Suppressor macrophage (primary cell): ENCODE measurements at places on chromosomes 3 and 15.

DNA sequence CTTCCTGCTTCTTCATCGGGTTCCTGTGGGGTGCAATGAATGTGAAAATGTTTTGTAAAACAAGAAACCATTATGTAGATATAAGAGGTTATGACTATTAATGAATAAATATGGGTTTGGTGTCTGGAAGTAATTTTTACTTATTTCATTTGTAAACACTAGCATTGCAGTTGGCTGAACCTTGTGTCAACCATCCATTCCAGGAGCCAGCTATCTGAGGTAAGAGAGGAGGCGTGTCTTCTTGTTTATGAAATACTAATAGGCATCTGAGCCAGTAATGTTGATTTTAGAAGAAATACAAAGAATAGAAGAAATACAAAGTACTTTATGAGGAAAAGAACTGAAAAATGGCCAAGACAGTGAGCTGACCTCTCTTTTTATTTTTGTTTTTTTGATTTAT, 187.5 kb downstream of the LPP start:
- no peak for DNase-seq

DNA sequence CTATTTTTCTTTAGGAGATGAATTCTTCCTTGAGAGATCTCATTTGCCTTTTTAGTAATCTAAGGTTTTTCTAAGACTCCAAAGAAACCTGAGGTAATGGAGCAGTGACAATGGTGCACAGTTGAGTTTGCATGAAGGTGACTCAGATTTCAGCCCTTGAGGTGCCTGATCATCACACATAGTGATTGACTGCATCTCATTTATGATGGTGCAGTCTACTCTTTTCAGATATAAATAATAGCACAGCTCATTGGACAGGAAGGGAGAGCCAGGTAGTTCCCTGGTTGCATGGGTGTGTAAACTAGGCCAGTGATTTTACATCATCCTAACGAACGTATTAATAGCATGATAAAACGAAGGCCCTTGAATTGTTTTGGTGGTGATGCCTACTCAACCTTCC, 86.1 kb upstream of the SAMMSON start:
- no peak for DNase-seq

- no peak for DNase-seq
Measured at GRCh38 chr3:18080198-18080689, 337.8 kb upstream of the TBC1D5 start.

GRCh38 chr15:35958975-35959374, 413.0 kb upstream of the DPH6 start:
- DNase-seq, result no peak

DNA sequence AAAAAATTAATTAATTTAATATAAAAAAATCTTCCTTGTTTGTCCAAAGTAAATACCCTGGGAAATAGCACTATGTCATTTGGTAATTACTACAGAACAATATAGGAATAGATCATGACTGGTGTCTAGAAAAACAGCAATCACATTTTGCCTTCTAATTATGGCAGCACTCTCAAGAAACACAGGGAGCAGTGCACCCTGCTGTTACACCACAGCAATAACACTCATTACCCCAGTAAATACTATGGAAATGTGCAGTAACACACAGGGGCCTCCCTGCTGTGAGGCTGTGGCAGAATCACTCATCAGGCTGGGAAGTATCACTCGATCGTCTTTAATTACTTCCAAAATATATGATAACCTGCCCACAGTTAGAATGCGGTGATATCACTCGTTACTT, 646.0 kb downstream of the TUSC7 start:
- peak; percentile 46 for DNase-seq

- DNase-seq, result no peak
Measured at GRCh38 chr15:57144448-57144847, 226.0 kb downstream of the TCF12 start.

DNA sequence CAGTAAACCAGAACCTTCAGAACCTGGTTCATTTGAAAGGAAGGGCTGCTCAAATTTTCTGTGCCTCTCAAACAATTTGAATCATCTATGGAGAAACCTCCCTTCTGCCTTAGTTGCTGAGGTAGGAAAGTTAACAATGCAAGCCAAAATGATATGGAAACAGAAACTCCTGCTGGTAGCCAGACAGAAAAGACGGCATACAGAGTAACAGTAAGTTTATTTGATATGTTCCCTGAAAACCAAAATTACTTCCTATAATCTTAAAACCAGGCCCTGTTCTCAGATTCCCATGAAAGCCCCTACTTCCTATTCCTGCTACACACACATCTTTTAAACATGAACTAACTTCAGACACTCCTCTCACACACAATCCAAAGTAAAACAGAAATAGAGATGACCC, 86.2 kb downstream of the TBC1D5 start:
- peak; percentile 12 for DNase-seq
